Stimulated activated CD4-positive, alpha-beta T cell treated with anti-CD3 and anti-CD28 coated beads, Interleukin-4, amount 100 ng/mL, for 4 hours (primary cell): ENCODE measurements at places on chromosomes 5 and 9.

GRCh38 chr5:66840511-66841013 lies 244.4 kb downstream of the MAST4 start:
- DNase-seq, result no peak

DNA sequence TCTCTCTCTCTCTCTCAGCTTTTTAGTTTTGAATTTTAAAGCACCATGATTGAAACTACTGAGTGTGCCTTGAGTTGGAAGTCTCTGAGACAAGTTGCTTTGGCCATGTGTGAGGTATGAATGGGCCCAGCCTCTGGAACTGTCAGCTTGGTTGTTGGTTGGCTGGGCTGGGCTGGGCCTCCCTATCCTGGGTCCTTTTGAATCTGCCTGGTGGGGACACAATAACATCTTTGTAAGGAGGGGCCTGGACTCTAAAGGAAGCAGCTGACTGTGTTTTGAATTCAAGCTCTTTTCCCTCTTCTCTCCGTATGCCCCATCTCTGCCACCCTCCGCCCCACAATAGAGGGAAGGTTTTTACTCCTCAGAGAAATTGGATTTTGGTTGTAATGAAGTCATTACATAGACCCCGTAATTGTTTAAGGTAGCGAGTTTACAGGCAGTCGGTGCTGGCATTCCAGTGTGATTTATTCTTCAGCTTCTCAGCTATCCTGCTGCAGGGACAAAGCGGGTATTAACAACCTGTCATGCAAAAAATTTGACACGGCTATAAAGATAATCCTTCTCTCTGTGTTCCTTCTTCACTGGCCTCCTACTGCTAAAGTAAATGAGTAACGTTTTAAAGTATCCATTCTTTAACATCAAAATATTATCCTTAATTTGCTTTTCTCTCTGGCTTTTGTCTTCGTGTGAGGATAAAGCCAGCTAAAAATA lies 105.4 kb downstream of the DAPK1 start:
- no peak for DNase-seq

DNA sequence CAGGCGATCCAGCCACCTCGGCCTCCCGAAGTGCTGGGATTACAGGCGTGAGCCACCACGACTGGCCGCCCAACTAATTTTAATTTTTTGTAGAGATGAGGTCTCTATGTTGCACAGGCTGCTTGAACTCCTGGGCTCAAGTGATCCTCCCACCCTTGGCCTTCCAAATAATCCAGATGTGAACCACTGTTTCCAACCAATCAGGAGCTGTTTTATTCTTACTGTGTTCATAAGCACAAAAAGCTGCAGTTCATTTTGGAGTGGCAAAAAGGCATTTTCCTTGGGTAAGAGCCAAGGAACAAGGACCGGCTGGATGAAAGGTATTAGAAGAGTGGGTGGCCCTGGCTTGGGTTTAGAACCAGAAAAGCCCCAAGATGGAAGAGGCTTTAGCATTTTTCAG lies 5.2 kb upstream of the SLC27A4 start:
- no peak for DNase-seq

GRCh38 chr5:152400846-152401245 lies 4.2 kb downstream of the NMUR2 start:
- no peak for DNase-seq

GRCh38 chr9:35972093-35972492 lies 14.1 kb upstream of the OR2S2 start:
- DNase-seq, result peak; percentile 25

DNA sequence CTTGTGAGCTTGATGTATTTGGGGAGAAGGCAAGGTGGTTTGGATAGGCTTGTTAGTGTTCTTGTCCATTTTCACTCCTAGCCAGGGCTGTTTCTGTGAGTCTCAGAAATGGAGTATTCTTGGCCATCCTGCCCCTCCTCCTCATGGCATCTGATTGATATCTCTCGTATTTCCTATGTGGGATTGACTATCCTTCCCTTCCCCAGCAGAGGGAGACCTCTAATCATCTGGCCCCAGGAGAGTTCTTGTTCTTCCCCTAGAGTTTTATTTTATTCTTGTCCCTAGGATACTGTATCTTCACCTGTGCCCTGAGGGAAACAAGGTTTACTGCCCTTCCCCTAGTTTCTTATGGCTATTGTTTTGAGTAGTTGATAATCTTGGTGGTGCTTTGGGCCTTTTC lies 114.4 kb downstream of the VPS13A start:
- no peak for DNase-seq

GRCh38 chr5:108122702-108123101 lies 259.2 kb downstream of the FBXL17 start:
- DNase-seq, result no peak

GRCh38 chr5:90967443-90967842 lies 408.8 kb downstream of the ADGRV1 start:
- no peak for DNase-seq

DNA sequence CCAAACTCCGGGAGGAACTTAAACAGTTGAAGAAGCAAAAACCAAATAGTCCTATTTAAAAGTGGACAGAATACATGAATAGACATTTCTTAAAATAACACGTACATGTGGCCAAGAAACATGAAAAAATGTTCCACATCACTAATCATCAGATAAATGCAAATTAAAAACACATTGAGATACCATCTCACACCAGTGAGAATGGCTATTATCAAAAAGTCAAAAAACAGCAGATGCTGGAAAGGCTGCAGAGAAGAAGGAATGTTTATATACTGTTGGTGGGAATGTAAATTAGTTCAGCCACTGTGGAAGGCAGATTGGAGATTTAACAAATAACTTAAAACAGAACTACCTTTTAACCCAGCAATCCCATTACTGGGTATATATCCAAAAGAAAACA lies 283.0 kb upstream of the IZUMO3 start:
- no peak for DNase-seq

GRCh38 chr9:87712801-87713277 lies 13.1 kb upstream of the CTSL start:
- DNase-seq, result no peak

DNA sequence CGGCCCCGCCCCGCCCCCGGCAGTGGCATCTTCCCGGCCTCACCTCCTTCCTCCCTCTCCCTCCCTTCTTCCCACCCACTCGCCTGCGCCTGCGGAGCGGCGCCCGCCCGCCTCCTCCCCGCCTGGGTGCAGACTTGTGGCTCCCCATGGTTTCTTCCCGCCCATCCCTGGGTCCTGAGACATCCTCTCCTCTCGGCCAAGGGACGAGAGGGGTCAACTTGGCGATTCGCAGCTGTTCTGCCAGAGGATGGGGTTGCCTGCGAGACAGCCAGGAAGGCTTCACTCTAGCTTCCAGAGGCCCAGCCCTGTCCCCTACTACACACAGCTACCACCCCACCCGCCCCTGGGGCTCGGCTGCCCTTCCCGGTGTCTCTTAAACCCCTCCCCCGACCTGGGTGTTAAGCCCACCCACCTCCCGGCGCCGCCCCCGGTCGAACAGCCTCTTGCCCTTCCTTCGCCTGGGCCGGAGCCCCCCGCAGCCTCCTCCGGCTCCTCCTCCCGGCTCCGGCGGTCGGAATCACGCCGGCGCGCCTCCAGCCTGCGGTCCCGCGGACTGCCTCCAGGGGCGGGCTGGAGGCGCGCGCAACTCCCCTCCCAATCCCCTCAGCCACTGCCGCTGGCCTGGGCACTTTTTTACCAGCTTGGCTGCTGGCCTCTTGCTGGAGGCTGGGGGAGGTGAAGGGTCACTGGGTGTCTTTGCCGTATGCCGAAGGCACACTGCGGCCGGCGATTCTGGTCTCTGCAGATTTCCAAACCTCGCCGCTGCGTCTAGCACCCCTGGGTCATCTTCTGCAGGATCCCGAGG lies 1.9 kb downstream of the JADE2 start:
- peak; percentile 72 for DNase-seq

- DNase-seq, result no peak
Measured at GRCh38 chr5:118578093-118578492, 410.3 kb downstream of the DTWD2 start.

GRCh38 chr5:72956324-72957140 lies 691 bp downstream of the FCHO2 start:
- DNase-seq, result no peak

DNA sequence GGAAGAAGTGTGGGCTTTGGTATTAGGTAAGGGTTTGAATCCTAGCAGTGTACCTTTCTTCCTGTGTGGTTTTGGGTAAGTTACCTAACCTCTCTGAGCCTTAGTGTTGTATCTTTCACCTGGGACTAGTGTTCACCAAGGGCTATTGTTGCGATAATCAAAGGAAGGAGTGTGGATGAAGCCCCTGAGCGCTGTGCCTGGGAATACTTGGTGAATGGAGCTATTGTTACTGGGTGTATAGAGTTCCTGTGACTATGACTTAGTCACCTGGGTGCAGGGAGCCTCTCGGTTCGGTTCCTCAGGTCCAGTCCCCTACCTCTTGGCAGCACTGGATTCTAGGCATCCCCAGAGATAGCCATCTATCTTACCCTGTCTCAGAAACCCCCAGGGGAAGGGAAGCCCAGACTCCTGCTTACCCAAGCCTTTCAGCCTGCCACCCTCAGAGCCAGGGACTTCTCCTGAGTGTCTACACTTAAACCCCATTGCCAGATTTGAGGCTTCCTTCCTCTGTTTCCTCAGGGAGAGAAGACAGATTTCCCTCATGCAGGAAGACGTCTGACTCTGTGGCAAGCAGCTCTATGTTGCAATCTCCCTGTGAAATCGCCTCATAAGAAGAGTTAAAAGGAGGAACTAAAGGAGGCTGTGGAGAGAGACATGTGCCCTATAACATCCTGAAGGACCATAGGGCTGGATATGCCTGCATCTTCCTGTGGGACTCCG lies 181.0 kb upstream of the PITX1 start:
- no peak for DNase-seq
